ENCODE measurements at places on chromosomes 16 and 17.

DNA sequence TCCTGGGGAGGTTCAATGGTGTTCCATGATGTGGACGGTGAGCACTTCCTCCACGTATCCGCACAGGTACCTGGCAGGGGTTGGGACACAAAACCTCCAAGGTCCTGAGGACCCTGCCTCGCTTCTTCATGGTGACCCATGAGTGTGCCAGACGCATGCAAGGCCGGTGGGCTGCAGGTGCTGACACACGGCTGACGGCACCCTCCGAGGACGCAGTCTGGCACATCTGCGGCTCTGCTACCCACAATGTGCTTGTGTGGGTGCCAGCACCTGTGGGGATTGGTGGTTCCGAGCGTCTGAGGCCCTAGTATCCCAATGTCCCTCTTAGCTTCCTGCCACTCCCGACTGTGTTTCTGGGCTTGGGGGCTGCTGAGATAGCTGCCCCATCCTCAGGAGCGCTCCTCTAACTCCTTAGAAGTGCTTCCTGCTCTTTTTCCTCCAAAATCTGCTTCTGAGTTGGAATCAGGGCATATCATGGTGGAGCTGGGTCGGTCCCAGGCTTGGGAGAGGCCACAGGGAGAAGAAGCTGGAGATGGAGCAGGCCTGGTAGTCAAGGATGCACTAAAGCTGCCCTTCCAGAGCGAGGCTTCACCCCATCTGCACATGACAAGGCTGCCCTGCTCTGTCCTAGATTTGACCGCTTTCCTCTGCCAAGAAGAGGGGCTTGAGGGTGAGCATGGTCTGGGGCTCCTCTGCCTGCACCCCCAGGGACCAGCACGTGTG is 1.6 kb downstream of the CYGB start:
- no peak for DNase-seq

GRCh38 chr16:56728980-56729734 is 772 bp upstream of the NUP93 start:
- no peak for DNase-seq

- DNase-seq = peak; percentile 63
These were observed 907 bp downstream of the TRAPPC2L start for GRCh38 chr16:88857728-88858339.

DNA sequence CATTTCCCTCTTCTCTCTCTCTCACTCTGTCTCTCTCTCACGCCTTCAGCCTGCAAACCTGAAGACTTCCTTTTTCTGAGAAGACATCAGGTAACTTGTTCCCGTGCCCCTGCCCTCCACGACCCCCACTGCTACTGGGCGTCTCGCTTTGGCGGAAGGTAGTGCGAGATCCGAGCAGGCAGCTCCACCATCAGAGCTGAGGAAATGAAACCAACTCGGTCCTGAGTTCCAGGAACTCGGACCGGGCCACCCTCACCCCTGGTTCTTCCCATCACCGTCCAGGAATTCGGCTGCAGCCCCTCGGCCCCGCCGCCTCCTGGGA is 585 bp downstream of the MLKL start:
- no peak for DNase-seq

- DNase-seq = no peak
These were observed 57.8 kb upstream of the CIBAR2 start for GRCh38 chr16:85170066-85170491.

- no peak for DNase-seq
These were observed 4.3 kb downstream of the SMIM5 start for GRCh38 chr17:75637551-75637950.

DNA sequence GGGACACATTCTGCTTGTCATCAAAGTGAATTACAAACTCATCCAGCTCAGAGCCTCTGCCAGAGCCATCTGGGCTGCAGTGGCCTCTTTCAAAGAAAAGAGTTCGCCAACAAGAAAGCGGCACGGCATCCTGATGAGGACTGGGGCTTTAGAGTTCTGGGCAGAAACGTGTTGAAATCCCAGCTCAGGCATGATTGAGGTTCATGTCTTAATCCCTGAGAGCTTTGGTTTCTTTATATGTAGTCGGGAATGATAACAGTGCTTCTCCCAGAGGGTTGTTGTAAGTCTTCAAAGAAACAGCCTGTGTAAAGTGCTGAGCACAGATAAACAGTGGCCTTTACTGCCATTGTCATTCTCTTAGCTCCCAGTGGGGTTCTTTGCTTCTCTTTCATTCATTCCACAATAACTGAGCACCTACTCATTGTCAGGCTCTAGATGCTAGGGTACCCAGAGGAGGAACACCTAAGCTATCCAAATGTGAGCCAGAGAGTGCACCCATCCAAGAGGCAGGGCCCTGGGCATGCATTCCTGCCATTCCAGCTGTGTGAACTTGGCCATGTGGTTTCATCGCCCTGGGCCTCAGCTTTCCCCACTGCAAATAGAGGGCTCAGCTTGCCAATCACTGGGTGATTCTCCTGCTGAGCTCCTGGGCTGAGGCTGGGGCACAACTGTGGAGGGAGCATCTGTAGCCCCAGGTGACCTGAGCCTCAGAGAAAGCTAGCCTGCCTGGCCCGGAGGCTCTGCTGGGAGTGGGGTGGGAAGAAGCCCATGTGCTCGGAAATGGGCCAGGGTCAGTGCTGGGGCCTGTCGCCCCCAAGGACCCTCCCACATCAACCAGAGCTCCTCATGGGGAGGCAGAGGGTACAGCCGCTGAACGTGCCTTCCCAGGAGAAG is 38.3 kb upstream of the CRHR1 start:
- DNase-seq = no peak

GRCh38 chr17:62051053-62051452 is 14.0 kb downstream of the MED13 start:
- no peak for DNase-seq

GRCh38 chr17:742147-742793 is 9.8 kb downstream of the GEMIN4 start:
- no peak for DNase-seq

- DNase-seq = no peak
These were observed at the start of gene PYCARD for GRCh38 chr16:31202414-31203375. PYCARD (minus strand) TSS chr16:31202760; CDS start chr16:31202690, 70 bp downstream.

DNA sequence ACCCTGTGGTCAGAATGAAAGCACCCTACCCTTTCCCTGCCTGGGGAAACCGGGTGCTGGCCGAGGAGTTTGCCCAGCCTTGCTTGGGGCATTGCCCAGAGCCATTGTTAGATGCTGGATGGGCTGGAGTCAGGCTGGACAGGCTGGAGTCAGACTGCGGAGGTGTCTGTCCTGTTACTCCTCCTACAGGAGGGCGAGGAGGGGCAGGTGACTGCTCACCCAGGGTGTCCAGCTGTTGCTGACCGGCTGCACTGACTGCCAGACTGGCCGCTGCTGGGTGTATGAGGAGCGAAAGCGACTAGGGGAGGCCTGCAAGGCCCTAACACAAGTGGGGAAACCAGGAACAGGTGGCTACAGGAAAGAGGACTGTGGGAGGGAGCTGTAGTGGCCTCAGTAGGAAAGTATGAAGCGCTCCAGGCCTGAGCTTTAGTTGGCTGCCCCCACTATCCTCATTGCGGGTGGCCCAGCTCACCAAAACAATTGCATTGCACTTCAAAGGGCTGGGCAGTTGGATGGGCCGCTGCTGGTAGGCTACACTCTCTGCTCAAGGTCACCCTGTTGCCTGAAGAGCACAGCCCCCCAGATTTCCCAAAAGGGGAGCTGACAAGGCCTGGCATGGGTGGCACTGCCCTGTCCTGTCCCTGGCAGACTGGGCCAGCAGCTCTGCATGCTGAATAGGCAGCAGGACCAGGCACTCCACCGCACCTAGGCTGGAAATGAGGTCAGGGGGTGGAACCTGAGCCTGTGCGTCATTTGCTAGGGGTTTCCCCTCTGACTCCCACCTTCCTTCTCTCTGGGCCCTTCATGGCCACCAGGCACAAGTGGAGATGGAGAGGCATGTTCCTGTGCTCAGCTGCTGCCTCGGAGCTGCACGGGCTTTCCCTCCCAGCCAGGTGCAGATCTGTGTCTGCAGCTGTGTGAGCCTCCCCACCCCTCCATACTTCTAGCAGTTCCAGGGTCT is 18.4 kb downstream of the LDHD start:
- no peak for DNase-seq

- DNase-seq = no peak
These were observed 118.0 kb upstream of the ZNF469 start for GRCh38 chr16:88264641-88265285.

GRCh38 chr17:42107597-42108576 is 4.6 kb downstream of the DHX58 start:
- peak; percentile 90 for DNase-seq

DNA sequence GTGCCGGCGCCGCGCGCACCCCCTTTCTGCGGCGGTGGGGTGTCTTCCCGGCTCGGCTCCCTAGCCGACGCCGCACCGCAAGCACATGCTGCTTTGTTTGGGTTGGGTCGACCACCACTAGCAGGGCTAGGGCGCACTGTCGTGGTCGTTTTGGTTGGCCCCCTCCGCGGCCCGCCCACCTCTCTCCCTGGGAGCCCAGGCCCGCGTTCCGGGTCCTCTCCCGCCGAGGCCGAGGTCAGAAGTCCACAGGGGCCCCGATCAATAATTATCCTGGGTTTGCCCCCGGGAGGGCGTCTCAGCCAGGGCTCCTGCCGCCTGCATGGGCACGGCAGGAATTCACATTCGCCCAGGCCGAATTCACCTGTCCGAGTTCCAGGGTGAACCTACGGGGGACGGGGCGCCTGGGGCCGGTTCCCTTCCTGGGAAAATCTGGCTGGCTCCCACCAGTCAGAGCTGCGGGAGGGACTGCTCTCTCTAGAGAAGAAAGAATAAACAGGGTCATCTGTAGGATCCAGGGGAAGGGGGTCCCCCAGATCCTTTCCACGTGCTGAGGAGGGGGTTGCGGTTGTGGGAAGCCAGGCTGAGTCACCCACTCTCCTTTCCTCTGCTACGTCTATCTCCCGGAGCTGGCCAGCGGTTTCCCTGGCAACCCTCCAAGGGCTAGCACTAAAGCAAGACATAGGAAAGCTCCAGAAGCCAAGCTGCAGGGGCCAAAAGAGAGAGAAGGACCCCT is 584 bp upstream of the STAT5B start:
- peak; percentile 38 for DNase-seq

DNA sequence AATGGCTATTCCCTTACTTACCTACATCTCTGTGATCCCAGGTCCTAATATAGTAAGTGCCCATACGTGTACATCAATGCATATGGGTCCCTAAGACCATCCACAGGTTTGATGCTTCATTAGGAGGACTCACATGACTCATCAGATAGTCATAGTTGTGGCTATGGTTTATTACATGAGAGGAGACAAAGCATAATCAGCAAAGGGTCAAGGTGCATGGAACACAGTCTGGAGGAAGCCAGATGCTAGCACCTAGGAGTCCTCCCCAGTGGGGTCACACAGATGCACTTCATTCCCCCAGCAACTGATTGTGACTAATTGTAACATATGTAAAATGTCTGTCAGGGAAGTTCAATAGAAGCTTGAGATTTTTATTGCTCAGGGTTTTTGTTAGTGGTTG is 42.8 kb downstream of the PHKB start:
- no peak for DNase-seq

- DNase-seq = no peak
These were observed 10.0 kb upstream of the MPRIP start for GRCh38 chr17:17032131-17032692.

DNA sequence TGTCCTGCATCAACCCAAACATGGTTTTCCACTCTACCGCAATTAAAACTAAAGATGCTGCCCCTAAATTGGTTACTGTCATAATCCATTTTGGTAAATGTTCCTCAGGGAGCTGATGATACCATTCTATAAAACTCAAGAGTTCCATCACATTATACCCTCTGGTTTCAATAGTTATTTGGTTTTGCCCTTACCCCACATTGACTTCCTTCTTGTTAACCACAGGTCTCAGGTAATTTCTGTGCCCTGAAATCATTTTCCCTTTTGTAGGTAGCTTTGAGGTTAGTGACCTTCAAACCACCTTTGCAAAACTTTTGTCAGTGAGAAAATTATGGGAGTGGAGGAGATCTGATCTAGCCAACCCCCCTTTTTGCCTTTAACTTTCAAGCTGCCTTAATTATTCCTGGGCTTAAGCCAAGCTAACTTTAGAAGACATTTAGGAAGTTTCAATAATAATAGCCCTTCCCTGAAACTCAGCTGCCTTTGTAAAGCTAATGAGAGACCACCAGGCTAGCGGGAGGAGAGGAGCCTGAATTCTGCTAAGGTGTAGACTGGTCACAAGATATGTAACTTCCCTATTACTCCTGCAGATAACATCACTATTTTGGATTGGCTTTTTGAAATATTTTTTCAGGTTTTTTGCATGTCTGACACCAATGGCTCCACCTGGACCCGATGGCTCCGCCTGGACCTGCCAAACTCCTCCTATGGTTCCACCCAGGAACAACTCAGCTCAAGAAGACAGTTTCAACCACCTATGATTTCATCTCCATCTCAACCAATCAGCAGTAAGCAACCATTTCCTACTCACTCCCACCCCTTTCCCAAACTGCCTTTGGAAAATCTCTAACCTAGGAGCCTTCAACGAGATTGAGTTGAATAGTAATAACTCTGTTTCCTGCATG is 224.9 kb downstream of the HS3ST3B1 start:
- no peak for DNase-seq

GRCh38 chr17:57251211-57251787 is 5.0 kb upstream of the MSI2 start:
- DNase-seq = no peak

DNA sequence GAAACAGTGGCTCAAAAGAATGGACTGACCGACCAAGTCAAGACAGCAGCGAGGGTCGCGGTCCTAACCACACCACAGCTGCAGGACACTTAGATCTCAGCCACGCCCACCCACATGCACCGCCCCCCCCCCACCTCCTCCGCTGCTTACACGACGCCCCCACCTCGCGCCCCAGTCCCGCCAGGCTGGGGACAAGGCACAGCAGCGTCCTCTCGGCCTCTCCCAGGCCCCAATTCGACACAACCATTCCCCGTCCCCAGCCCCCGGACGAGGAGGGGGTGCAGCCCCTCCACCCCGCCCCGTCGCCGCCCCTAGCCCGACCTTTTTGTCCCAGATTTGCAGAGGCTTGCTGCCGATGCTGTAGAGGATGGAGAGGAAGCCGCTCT is 477 bp downstream of the CFAP20 start:
- no peak for DNase-seq

GRCh38 chr17:68094481-68095078 is 59.0 kb downstream of the KPNA2 start:
- no peak for DNase-seq

DNA sequence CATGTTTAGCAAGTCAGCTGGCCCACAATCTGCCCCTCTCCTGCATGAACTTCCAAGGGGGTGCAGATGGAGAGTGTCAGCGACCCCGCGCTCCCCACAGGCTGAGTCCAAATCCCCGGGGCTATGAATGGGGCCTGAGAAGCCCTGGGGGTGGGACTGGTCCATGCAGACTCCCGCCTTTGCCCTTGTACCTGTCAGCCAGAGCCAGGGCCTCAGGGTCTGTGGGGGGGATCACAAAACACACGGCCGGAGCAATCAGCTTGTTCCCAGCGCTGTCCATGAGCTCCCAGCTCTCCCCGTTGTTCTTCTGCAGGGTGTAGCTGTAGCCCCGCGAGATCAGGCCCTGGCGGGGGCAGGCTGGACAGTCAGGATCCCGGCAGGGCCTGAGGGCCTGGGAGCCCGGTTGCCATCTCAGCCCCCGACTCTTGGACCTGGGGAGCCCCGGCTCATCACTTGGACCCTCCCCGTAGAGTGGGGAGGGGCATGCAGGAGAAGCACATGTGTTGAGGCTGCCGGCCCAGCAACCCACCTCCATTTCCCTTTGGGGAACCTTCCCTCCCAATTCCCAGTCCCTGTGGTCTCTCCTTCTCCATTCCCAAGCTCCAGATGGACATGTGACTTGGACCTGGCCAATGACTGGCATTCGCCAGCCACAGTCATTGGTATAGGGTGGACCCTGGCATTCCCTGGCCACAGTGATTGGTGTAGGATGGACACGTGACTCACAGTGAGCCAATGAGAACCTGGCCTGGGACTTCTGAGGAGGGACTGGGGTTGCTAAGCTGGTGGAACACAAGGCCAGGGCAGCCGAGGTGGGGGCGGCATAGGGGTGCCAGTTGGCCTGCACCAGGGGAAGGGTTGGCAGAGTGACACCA is 42.4 kb downstream of the PPL start:
- DNase-seq = no peak

All from neural crest cell (in vitro differentiated cells).